Activated CD4-positive, alpha-beta T cell treated with anti-CD3 and anti-CD28 coated beads, Interleukin-10, Interleukin-2, amounts not matched to agents 100 ng/mL and 50 ng/mL, durations not matched to agents 16 hours and 8 hours (primary cell): ENCODE measurements at places on chromosomes 12 and 14.

DNA sequence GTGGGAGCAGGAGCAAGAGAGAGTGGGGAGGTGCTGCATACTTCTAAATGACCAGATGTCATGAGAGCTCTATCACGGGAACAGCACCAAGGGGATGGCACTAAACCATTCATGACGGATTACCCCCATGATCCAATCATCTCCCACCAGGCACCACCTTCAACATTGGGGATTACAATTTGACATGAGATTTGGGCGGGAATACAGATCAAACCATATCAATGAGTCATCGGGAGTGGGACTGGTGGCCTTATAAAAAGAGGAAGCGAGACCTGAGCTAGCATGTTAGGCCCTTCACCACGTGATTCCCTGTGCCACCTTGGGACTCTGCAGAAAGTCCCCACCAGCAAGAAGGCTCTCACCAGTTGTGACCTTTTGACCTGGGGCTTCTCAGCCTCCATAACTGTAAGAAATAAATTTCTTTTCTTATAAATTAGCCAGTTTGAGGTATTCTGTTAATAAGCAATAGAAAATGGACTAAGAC lies 28.7 kb downstream of the COX8C start:
- DNase-seq: no peak

DNA sequence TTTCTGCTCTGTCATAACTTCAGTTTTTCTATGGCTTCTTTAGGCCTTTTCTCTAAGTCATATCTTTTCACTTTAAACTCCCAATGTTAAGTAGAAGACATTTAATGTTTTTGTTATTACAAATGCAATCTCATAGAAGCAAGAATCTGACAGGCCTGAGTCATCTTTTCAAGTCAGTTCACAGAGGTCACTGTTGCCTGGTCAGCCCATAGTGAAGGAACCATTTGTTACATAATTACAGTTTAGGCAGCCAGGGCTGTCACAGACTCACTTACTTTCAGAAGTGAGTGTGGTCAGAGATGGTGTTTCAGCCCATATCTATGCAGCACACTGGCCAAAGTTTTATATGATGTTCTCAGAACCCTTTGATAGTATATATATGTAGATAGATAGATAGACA lies 46.5 kb downstream of the CCER1 start:
- no peak for DNase-seq

GRCh38 chr12:62264706-62265105 lies 4.5 kb downstream of the USP15 start:
- DNase-seq: no peak

DNA sequence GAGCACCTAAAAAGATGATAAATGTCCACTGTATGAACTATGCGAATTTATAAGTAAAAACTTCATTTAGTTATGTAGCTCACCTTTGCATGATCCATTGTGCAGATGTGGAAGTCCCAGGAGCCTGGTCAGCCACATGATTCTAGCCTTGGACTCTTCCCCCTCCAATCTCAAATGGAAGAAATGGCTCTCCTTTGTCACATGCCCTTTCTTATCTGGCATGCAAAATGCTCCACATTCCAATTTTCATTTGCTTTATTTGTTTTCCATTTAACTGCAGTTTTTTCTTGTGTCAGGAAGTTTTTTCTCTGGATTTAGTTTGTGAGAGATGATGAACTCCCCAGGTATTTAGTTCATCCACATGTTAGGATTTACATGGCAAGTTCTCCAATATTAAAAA lies 73.8 kb downstream of the DYRK2 start:
- DNase-seq: no peak

- DNase-seq: peak; percentile 2
Observed at GRCh38 chr12:127964717-127965116, 302.3 kb upstream of the TMEM132C start.

- DNase-seq: no peak
Observed at GRCh38 chr12:48379794-48380193, 29.1 kb upstream of the ZNF641 start.

DNA sequence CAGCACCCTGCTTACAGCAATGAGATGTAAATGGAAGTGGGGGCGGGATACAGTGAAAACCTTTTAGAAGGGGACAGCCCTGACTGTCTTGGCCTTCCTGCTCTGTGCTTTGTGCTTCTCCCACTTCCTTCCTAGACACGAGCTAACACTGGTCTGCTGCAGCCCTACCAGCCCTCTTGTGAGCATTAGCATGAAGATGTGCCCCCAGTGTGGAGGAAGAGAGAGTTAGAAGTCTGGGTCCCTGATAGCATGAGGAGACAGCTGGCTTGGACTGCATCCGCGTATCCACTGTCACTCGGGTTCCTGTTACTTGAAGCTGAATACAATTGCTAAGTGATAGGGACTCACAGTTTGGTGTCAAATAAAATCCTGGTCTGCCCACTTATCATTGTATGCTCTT lies 248.1 kb upstream of the SOX5 start:
- no peak for DNase-seq

DNA sequence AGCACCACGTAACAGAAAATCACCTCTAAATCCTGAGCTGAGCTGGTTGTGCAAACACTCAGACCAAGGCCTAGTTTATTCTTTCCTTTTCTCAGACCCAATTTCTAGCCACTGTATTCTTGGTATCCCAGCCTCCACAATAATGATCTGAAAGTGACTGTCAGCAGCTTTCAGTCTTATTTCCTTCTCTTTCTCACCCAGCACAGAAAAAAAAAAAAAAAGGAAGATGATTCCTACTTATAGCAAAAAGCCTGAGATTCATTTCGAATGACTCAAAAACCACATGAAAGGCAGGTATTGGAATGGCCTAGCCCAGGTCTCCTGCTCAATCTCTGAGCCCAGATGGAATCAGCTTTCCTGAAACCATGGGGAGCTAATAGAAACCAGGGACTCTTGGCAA lies 298.6 kb upstream of the PPFIA2 start:
- DNase-seq: no peak
